ENCODE measurements at places on chromosomes 7 and 10.

DNA sequence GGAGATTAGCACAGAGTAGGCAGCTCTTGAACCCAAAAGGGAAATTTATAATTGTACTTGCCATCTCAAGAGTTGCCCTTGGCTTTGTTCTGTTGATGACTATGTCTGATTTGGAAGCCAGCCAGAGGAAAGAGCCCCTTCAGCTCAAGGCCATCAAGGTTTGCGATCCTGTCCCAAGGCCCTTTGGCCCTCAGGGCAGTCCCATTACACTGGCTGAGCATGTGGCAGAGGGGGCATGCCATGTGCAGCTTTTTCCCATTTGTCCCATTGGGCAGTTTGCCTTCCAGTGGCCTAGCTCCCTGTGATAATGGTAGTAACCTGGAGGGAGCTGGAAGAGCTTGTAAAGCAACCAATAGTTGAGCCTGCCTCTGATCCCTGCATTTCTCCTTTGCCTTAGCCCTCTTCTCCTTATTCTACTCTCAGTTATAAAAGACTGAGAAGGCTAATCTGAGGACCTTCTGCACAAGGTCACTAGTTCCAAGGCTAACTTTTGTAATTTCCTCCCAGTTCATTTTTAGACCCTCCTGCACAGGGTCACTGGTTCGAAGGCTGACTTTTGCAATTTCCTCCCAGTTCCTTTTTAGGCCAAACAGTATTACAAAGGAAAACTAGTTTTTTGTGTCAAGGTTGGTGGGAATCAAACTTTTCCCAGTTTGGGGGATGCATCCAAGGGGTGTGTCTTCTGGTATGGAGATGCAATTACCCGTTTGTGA is 31.0 kb upstream of the ARHGAP12 start:
- no peak for DNase-seq

DNA sequence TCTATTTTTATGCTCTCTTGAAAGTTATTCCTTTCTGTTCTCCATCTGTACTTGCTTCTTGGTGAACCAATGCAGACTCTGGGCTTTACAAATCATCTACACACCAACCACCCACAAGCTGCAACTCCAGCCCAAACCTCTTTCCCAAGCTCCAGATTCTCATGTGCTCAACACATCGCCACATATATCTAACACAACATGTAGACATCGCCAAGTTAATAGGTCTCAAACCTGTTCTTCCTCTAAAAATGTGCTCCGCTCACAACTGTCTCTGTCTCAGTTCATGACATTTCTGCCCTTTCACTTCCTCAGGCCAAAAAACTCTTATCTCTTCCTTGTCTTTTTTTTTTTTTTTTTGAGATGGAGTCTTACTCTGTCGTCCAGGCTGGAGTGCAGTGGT is 95.7 kb upstream of the EEPD1 start:
- no peak for DNase-seq

DNA sequence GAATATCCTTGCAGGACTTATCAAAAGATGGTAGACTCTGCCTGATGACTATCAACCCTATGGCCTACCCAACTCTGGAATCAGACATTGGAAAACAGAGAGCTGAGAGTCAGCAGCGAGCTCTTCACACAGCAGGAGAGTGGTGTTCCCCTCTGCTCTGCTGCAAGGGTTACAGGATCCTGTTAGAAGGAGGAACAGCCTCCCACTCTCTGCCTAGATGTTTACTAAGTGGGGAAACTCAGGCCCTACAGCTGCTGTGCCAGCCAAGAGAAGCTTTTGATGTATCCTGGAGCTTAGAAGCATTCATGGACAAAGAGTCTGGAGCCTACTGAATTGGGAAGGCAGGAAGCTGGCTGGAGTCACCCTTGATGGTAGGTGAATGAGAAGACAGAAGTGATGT is 104.6 kb downstream of the ABLIM1 start:
- no peak for DNase-seq

DNA sequence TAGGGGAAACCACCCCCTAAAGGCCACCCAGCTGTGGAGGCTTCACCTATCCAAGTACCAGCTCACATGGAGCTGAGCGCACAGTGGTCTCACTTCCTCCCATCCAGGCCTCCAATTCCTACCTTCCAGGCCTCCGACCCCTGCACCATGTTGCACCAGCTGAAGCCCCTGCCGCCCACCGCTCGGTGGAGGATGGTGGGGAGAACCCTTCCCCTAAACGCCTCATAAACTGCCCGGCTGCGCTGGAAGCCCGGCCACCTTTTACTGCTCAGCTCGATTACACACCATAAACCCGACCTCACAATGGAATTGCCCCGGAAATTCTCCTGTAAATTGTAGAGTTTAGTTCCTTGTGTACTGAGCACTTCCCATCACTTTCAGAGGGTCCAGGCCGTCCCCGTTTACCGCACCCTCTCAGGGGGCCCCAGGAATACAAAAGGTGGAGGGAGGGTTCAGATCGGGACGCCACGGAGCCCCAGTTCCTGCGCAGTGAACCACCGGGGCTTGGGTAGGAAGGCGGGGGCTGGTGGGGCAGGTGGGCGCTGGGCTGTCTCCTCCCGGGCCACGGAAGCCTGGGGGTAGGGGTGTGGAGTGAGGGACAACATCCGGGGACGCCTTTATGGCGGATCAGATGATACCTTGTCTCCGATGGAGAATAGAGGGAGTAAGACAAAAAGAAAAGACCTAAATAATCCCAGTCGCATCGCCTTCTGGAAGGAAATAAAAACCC is 1.4 kb upstream of the HOXA7 start:
- DNase-seq, result no peak

DNA sequence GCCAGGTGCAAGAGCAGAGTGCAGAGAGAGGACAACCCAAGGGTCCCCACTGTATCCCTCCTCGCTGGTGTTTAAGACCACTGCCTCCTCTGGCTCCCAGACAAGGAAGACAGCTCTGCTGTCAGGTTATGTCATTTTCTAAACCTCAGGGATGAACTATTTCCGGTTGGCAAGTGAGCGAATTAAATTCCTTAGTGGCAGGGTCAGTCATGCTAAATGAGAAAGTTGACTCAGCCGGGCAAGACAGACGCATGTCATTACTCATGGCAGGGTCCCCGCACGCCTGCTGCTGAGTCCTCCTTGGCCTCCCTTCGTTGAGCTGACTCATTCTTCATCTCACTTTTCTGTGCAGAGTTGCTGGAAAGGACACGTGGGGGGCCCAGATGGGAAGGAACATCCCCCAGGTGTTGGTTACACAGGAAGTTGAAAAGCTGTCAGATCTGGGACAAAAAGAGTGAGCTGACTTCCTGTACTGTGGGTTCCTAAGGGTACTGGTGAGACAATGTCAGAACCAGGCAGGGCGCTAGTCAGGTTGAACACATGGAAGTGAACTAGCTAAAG is 47.1 kb upstream of the UCN3 start:
- no peak for DNase-seq

DNA sequence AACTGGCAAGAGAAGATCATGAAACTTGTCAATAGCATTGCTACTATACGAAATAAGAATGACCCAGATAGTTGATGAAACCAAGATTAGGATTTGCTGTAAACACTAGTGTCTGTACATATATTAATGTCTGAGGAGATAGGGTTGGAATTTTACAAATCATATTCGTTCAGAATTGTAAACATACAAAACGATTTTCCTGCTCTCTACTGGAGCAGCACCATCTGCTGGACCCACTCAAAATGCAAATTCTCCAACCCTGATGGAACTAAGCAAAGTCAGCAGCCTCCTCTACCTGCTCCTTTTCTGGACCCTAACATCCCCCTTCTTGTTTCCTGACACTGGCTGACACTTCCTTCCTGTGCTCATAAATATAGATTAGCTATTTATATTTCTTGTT is 29.4 kb upstream of the SGMS1 start:
- DNase-seq, result no peak

DNA sequence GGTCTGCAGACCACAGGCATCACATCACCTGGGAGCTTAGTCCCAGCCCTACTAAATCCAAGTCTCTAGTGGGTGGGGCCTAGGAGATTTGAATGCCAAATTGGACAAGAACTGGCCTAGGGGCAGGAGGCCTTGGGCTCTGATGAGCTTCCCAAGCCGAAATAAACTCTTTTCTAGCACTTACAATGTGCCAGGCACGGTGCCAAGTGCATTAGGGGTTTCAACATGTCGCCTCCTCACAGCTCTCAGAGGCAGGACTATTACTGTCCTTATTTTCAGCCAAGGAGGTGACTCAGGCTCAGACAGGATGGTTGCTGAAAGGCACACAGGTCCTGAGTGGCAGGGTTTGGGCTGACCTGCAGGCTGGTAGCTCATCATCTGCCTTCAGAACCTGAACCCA is 9.2 kb upstream of the CPA1 start:
- DNase-seq, result no peak

DNA sequence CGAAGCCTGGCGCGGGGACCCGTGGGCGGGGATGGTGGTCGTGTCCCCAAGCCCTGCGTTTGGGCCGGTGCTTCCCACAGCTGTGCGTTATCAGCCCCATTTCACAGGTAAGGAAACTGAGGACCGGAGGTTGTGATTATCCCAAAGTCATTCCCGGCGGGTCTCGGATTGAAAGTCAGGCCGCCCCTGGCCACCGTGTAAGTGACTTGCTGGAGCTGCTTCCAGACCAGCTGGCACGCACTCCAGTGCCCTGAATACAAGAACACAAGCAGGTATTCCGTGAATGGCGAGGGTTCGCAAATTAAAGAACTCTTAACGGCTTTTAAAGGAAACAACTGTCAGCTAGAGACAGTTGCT is 675 bp upstream of the ATE1 start:
- no peak for DNase-seq

DNA sequence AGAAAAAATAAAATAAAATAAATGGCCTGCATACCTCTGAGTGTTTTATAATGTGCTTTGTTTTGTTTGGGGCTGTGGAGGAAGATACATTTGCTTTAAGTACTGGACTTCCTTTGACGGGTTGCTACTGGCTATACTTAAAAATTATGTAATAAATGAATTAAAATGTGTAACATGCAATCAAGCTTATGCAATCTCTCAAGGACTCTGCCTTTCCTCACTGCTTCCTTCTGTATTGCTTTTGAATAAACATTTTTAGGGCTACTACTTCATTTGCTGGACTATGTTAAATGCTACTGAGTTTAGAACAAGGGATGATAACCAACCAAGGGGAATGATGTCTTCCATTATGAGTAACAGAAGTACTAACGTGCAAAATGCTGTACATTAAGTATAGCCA is 91.6 kb downstream of the ETV1 start:
- no peak for DNase-seq

DNA sequence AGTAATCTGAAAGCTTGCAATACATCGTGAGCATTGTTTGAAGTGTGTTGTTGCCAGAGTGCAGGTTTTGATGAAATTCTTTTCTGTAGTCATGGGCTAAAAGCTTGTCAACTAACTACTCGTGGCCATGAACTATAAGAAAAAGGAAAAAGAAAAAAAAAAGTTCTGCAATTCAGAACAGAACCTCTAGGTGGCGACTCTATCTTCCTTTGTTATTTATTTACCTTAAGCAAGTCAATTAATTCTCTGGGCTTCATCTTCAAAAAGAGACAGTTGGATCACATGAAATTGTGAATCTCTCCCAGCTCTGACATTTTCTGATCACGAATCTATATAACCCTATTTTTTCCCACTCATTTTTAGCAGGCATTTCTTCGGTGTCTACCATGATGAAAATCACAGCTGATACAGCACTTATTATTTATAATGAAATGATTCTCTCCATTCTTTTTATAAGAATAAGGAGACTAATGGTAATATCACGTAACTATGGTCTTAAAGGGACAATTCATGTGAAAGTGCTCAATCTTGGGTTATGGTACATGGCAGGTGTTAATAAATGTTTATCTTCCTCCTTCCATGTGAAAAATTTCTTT is 18.8 kb downstream of the TMEM196 start:
- no peak for DNase-seq

- no peak for DNase-seq
These were observed 401.1 kb downstream of the DGKB start for GRCh38 chr7:14501436-14501835.

GRCh38 chr7:24715661-24716479 is 41.4 kb downstream of the GSDME start:
- DNase-seq, result no peak

GRCh38 chr10:16909271-16909767 is 92.1 kb upstream of the RSU1 start:
- DNase-seq, result no peak

DNA sequence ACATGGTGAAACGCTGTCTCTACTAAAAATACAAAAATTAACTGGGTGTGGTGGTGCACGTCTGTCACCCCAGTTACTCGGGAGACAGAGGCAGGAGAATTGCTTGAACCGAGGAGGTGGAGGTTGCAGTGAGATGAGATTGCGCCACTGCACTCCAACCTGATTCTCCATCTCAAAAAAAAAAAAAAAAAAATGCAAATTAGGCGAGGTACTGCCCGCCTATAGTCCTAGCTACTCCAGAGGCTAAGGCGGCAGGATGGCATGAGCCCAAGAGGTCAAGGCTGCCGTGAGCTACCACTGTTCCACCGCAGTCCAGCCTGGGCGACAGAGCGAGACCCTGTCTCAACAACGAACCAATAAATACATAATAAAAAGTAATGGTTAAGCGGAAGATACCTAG is 1.1 kb upstream of the EIF4H start:
- DNase-seq, result no peak

- no peak for DNase-seq
These were observed 2.2 kb downstream of the GSAP start for GRCh38 chr7:77413861-77414424.

DNA sequence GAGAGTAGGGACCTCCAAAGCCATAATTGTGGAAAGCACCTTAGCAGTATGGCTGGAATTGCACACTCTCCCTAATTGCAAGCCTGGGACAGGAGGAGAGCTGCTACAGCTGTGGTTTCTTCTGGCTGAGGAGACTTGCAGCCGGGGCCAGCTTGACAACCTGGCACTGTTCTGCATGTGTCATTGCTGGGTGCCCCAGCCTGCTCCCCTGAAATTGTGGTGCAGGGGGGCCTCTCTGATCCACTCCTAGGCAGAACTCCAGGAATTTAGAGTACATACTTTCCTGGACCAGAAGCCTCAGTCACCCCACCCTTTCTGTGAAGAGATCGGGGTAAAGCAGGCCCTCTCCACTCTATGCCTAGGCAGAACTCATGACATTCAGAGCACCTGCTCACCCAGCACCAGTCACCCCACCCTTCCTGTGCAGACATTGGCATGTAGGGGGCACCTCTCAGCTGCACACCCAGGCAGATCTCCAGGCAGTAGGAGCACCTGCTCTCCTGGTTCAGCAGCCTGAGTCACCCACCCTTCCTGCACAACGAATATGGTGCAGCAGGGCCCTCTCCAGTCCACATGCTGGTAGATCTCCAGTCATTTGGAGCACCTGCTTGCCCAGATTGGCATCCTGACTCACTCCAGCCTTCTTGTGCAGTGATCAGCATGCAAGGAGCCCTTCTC is 34.4 kb upstream of the DYNC1I1 start:
- DNase-seq, result no peak

GRCh38 chr7:30273552-30273951 is 10.8 kb upstream of the ZNRF2 start:
- DNase-seq, result no peak
